ENCODE measurements at places on chromosomes 3 and 15.

DNA sequence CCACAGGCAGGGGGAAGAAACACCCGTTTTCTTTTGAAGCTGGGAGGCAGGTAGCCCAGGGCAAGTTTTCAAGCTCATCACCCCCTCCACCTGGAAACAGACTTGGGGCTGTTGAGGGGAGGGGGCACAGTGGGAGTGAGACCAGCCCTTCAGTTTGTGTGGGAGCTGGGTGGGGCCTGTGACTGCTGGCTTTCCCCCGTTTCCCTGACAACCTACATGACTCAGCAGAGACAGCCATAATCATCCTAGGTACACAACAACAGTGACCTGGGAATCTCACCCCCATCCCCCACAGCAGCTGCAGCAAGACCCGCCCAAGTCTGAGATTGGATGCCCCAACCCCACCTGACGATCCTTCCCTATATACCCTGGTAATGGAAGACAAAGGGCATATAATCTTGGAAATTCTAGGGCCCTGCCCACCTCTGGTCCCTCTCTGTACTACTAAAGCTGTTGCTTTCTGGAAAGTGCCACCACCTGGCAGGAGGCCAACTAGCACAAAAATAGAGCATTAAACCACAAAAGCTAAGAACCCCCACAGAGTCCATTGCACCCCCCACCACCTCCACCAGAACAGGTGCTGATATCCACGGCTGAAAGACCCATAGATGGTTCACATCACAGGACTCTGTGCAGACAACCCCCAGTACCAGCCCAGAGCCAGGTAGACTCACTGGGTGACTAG, 422.2 kb upstream of the SGO1 start:
- no peak for DNase-seq

DNA sequence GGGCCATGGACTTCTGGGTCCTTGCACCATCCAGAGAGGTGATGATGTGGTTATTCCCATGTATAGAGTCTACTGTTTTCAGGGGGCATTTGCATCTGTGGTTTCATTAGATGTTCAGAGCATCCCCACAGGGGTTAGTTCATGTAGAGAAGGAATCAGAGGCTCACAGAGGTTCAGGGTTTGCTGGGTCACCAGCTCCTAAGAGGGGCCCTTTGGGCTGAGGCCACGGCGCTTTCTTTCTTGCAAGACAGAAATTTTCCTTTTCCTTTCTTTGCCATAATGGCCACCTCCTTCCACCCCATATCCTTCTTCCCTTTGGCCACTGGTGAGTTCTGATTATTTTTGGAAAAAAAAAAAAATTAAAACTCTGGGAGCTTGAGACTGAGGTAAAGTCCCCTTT, 62.3 kb downstream of the APBA2 start:
- DNase-seq: no peak

DNA sequence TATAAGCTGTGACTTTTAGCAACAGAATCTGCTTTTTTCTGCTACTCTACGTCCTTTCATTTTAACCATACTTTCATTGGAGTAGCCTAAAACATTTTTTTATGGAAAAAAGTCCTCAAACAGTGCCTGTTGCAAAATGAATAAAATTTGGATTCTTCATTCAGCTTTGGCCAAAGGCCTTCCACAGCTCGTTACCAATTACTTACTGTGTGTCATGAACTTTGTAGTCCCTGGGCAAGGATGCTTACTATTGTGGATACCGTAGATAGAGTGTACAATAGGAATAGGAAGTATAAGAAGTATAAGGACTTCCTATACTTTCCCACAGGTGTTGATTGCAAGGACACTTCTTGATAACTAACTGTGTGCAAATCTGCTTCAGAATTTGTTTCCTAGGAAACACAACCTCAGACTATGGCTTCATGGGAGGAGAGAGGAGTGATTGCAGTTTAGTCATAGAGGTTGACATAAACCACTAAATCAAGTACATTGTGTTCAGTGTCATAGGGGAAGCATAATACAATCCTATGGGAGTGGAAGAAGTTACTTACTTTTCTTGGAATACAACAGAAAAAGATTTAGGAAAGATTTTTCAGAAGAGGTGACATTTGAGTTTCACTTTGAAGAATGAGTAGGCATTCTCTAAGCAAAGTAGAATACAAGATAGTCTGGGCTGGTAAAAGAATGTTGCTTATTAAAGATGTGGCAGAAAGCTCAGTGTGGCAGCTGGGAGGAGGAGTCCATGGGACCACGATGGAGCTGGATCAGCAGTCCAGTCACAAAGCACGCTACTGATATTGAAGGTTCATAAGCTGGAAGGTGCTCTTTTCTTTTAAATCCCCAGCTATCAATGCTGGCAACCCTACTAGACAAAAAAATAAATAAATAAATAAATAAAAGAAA, 309.7 kb upstream of the TPRG1 start:
- no peak for DNase-seq

DNA sequence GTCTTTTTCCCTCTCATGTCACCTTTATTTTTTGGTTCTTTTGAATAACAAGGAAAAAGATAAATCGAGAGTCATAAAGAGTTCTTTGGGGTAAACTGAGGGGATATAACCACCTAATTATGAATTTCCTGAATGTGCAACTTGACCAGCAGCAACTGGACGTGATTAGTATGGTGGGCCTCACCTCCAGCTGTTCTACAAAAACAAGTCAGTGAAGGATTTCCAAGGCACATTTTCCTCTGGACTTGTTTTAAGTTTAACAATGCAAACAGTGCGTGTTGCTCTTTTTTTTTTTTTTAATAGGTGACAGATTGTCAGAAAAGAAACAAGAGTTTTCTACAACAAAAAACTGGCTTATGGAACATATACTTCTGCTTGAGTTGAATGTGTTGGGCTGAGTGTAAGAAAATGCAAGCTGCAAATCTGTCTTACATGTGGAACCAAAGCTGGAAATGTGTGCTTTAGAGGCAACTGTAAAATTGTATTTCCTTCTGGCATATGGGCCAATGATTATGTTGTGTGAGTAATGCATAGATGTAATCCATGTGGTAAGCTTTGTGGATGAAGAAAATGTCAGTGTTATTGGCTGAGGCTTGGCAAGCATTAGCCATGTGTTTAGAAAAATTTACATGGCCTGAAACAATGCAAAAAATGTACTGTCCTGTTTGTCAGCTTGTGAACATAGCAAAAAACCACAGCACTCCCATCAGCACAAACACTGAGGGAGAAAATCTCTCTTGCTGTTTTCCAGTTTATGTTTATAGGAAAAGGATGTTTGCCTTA, 44.5 kb upstream of the FNDC3B start:
- peak; percentile 44 for DNase-seq

- no peak for DNase-seq
Observed at GRCh38 chr15:81372575-81372974, 1.4 kb downstream of the TMC3 start.

All from lung (tissue), 17 donors.